Foreskin keratinocyte (primary cell): ENCODE measurements at places on chromosomes 4 and X. TPM values are rescaled to one million over a fixed set of nuclear protein-coding genes. Genes with fewer than 3 reads are reported as not detected.

The MAGEB17 gene
- total RNA-seq, result not detected in 2 replicates

The HSFX2 gene
- total RNA-seq, result 0.32 TPM in 1 of 2 replicates, not detected in the other

The SYNPO2 gene
- 0.41 and 0.46 TPM in 2 replicates for total RNA-seq

The MAGEB2 gene
- total RNA-seq, result not detected in 2 replicates

The COL4A6 gene
- 24.9 and 25.2 TPM in 2 replicates for total RNA-seq

The SSX2 gene
- not detected in 2 replicates for total RNA-seq

The NUDT6 gene
- total RNA-seq, result 6.2 and 8.7 TPM in 2 replicates

The SPOCK3 gene
- total RNA-seq, result not detected in 2 replicates
